Stimulated activated CD4-positive, alpha-beta T cell treated with anti-CD3 and anti-CD28 coated beads, Interleukin-1b, Interleukin-23, amount 100 ng/mL, for 1 hour (primary cell): ENCODE measurements at places on chromosomes 12 and 14.

- DNase-seq = no peak
These were observed 213.4 kb downstream of the CCER1 start for GRCh38 chr12:90741611-90742010.

- no peak for DNase-seq
These were observed 41.6 kb downstream of the LRRC74A start for GRCh38 chr14:76867516-76868453.

DNA sequence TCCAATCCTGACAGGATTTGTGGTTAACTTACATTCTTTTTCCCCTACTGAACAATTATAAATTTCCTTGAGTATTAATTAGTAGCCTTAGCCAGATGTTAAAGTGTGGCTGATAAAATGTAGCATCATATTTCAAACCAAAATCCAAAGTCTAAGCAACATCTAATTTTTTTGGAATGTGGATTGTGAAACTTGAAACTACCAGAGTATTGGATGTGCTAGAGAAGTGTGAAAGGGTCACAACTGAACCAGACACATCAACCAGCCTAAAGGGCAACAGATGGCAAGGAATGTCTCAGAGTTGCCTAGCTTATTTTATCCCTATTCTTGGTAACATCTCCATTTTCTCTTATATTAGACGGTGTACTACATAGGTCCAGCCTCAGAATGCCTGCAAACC is 153.1 kb upstream of the DCN start:
- no peak for DNase-seq

DNA sequence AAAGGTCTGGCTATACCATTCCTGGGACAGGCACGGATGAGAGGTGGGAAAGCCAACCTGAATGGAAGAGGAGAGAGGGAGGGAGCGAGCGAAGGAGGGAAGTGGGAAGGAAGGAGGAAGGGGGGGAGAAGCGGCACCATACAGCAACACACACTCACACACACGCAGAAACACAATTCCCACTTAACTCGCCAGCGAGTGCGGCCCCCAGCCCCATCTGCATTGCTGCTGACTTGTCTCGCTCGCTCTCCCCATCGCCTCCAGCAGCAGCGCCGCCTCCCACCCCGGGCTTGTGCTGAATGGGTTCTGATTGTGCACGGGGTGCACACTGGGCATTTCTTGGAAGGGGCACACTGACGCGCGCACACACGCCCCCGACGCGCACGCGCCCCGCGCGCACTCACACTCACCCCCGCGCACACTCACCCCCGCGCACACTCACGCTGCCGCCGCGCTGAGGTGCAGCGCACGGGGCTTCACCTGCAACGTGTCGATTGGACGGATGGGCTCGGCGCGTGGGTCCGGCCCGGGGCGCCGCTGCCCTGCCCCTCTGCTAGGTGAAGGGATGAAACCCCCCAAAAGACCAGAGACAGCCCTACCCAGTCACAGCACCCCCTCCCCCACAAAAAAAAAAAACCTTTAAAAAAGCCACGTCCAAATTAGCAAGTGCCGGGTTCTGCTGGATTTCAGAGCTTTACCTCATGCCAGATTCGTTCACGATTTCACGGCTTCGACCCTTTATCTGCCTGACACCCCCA is 685 bp downstream of the GRIN2B start:
- DNase-seq = no peak

GRCh38 chr12:62720661-62721330 is 214.2 kb downstream of the PPM1H start:
- DNase-seq = no peak

GRCh38 chr14:99181241-99181640 is 90.8 kb downstream of the BCL11B start:
- DNase-seq = no peak

GRCh38 chr14:38505221-38505972 is 249.5 kb upstream of the CLEC14A start:
- DNase-seq = no peak

GRCh38 chr12:121918679-121919038 is 267 bp downstream of the CFAP251 start:
- no peak for DNase-seq

DNA sequence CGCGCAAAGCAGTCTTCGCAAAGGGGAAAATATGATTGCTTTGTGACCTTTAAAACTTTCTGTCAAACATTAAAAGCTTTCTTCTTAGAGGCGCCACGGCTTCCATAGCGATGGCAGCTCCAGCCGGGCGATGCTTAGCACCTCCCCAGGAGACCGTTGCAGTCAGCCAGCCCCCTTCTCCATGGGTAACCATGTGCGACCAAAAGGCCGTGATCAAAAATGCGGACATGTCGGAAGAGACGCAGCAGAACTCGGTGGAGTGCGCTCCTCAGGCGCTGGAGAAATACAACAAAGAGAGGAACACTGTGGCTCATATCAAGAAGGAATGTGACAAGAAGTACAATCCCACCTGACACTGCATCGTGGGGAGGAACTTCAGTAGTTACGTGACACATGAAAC is 12.7 kb upstream of the STON2 start:
- DNase-seq = no peak

DNA sequence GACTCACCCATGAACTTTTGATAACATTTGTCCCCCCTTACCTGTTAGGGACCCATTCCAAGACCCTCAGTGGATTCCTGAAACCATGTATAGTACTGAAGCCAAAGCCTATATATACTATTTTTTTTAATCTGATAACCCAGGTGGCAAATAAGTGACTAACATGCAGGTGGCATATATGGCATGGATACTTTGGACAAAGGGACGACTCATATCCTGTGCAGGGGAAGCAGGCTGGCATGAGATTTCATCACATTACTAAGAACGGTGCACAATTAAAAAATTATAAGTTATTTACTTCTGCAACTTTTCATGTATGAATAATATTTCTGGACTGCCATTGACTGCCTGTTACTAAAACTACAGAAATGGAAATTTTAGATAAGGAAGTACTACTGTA is 880.1 kb upstream of the FBXO33 start:
- no peak for DNase-seq

DNA sequence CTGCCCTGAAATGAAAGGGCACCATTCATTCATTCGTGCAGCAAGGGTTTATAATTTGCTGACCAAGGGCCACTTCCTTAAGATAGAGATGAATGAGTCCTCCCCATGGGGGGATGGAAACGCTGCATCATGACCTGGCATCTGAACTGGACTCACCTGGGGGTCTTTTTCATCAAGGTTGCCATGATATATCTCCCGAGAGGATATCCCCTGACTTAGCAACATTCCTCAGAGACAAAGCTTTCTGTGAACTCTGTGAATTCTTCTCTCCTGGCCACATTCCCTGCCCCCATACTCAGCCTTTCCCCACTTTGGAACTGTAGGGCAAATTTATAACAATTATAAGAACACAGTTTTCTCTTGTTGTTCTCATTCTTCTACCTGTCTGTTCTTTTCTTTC is 30.8 kb downstream of the SRRM4 start:
- DNase-seq = no peak

DNA sequence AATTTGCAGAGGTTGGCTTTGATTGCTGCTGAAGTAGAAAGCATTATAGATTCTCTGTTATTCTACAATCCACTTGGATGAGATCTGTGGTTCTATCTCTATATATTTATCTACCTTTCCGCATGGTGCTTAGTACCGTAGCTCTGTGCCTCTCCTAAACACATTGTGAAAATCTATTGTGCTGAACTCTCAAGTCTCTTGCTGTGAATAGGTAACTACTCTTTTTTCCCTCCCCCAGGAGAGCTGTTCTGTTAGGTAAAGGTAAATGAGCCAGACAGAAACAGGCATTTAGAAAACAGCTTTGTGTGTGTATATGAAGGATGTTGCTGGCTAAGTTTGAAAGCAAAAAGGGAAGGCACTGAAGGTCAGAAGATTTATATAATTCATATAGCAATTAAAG is 112.6 kb downstream of the BRMS1L start:
- DNase-seq = no peak

DNA sequence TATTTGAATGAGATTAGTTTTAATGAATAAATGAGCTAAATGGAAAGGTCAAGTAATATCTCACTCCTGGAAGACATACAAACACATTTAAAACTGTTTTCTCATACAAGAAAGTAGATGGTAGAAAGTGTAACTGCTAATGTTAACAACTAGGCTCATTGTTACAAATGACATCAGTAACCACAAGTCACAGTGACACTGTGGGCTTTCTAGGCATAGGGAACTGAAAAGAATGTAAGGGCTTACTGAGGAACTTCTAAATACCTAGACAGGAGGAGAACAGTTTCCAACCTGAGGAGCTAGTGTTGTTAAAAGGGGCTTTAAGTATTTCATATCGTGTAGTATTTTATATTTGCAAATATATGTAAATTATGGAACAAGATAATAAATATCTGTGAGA is 17.5 kb upstream of the ERGIC2 start:
- DNase-seq = no peak

DNA sequence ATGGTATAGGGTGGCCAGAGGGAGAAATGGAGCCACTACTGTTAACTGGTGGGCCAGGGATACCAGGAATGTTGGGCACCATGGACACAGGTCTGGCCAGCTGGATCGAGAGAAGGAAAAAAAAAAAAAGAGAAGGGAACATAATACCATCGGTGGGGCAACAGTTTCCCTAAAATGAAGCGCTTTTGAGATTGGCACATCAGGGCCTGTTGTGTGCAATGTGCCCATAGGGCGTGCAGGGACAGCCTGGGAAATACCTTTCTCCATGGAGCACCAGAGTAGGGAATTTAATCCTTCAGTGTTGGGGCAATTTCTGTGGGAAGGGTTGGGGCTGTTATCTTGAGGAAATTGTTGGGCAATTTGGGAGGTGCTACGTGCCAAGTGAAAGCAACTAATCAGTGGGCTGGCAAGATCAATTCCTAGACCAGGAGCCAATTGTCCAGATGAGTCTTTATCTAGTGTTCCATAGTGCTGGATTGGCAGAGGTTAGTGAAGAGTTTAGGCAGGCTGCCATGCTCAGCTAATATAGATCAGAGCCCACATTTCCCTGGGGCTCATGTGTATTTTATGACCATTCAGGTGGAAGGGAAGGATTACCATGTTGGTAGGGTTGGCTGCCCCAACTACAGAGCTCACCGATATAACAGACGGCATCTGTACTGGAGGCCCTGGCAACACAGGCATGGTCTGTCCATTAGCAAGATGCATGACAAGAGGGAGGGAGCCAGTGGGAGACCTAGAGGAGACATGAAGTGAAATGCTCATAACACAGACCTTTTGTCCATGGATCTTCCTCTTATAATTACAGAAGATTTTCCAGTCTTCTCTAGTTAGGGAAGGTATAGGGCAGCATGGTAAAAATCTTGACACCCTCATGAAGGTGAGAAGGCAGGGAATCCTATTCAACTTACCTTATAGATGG is 25.5 kb upstream of the NPFF start:
- no peak for DNase-seq

GRCh38 chr14:62505045-62505444 is 540.2 kb downstream of the KCNH5 start:
- no peak for DNase-seq

GRCh38 chr12:82461836-82462235 is 103.5 kb downstream of the METTL25 start:
- no peak for DNase-seq

GRCh38 chr14:65131301-65131701 is 29.0 kb upstream of the MAX start:
- DNase-seq = no peak

DNA sequence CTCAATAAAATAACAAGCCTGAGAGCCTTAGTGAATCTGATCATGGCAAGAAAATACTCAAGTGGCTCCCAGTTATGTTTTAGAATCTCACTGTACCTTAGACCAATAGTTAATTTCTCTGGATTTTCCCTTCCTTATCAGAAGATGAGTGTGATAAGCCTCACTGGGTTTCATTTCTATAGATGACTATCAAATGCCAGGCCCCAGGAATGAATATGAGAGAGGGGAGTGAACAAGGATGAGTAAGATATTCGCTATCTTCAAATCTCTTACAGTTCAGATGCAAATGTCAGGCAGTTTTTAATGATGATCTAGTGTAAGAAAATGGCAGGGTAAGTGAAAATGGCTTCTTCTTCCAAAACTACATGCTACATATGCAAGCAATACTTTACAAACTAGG is 26.1 kb upstream of the OR10P1 start:
- no peak for DNase-seq

- DNase-seq = no peak
These were observed 121.0 kb upstream of the EVL start for GRCh38 chr14:99944241-99944651.

DNA sequence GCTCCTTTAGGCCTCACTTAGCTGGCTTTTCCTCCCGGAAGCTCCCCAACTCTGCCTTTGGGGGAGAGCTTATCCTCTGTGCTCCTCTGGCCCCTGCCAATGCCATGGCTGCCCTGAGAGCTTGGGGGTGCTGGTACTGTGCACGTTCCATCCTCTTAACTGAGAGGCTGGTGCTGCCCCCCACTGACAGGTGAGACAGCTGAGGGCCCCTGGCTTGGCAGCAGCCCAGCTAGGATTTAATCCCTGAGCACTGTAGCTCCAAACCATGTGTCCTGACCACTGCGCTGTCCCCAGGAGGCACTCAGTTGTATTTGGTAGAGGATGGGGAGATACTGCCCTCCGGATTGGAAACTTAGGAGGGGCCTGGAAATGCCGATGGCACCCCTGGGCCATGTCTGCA is 46.1 kb downstream of the UBE3B start:
- DNase-seq = no peak

DNA sequence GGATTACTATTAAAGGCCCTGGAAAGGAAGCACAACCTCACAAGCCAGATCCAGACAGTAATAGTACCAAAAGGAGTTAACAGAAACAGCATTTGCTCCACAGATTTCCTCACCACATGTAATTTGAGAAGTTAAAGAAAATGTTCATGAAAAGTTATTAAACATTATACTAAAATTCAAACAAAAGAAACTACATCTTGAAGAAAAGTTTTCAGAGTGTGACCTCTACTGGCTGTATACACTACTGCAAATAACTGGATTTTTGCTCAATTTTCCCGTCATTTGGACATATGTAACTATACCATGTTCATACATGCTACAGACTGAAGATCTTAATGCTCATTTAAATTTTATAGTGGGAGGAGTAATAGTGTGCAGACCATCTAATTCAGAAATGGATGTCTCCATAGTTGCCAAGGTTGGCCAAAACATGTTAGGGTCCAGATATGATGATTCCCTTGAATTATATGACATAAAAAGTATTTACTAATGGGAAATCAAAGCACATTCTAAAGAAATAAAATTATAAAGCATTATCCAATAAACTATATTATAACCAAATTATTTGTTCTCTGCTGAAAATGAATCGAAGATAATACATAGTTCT is 5.6 kb downstream of the KRR1 start:
- no peak for DNase-seq

- no peak for DNase-seq
These were observed 299.0 kb upstream of the FOXG1 start for GRCh38 chr14:28467611-28468010.
